Smooth muscle cell of the pulmonary artery (primary cell): ENCODE measurements at places on chromosomes 2 and 18. TPM values are rescaled to one million over a fixed set of nuclear protein-coding genes. Genes with fewer than 3 reads are reported as not detected.

The RTKN gene
- total RNA-seq: 16.3 and 23.5 TPM in 2 replicates

The C2orf80 gene
- total RNA-seq: not detected in 2 replicates

The EXOC6B gene
- 51.2 and 52.3 TPM in 2 replicates for total RNA-seq

The AQP12A gene
- not detected in 2 replicates for total RNA-seq

The SP5 gene
- not detected in 2 replicates for total RNA-seq

The EPG5 gene
- total RNA-seq: 45.2 and 66.9 TPM in 2 replicates

The BAZ2B gene
- total RNA-seq: 38.6 and 40.1 TPM in 2 replicates
